ENCODE measurements at places on chromosomes 6 and 20.

- DNase-seq = no peak
These were observed 28.9 kb downstream of the TREM1 start for GRCh38 chr6:41257369-41258195.

DNA sequence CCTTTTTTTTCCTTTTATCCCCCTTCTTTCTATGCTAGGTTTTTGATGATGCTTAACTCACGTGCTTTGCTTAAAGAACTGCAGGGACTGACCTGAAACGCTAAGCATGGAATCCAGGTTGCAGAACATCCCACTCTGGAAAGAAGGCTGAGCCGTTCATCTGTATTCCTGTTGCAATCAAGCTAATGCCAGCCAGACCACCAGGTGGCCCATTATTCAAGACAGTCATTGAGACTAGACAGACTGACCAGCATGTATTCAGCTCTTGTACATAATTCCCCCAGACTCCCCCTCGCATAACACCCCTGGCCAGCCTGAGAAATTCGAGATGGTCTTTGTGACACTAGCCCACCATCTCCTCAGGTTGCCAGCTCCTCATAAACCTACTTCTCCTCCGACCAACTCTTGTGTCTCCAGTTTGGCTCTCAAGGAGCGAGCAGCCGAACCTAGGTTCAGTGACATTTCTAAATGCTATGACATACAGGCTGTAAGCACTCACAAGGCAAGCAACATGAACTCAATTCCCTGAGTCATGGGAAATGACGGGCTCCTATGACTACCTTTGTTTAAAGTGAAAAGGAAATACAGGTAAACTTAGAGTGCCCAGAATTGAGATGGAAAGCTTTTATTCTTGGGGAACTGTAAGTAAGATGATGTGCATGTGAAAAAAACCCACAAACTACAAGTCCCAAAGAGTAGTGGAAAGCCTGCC lies 309.3 kb upstream of the CDYL start:
- DNase-seq = no peak

GRCh38 chr6:29483186-29483585 lies 4.6 kb downstream of the MAS1L start:
- no peak for DNase-seq

- DNase-seq = no peak
These were observed 204.8 kb downstream of the OTOR start for GRCh38 chr20:16952965-16953364.

DNA sequence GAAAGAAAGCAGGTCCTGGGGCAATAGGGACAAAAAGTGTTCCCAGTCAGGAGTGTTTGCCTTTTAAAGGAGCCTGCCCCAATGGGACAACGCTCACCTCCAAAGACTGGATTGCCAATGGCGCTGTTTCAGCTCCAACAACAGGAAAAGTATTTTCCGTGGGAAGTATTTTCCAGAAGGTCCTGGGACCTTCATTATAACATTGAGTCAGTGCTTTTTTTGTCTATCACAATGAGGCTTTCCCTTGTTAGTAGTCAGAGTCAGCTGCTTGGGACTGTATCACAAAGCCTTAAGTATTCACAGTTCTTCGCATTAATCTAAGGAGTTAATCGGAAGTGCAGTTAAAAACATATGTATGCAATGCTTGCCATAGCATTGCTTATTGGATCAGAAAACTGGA lies 17.3 kb downstream of the TRAF3IP2 start:
- no peak for DNase-seq

DNA sequence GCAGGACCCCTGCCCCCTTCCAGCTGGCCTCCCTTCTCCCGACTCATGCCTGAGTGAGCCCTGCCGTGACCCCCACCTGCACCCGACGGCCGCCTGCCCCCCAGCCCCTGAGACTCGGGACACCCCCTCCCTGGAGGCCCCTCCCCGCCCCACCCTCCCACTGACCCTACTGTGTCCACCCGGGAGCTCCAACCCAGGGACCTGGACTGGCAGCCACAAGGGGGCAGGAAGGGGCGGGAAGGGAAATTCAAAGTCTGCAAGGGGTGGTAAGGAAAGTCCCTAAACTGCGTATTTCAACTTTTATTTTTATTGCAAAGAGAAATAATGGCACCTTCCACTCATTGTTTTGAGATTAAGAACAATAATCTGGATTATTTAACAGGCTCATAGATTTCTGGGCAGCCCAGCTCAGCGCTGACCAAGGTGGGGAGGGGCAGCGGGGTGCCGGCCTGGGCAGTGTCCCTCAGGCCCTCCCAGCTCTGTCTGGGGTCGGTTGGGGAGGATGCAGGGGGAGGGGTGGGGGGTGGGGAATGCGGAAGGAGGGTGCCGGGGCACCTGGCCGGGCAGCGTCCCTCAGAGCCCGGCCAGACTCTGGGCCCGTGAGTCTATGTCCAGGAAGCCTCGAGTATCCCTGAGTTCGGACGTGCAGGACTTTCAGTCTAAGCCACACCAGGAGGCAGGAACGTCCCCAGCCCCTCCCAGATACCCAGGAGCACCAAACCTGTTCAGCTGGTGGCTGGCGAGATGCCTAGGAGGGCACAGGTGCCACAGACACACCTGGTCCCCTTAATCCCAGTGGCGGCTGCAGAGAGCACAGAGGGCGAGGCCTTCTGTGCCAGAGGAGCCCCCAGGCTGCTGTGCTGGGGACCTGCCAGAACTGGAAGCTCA lies 1.3 kb upstream of the PTK6 start:
- DNase-seq = peak; percentile 38

DNA sequence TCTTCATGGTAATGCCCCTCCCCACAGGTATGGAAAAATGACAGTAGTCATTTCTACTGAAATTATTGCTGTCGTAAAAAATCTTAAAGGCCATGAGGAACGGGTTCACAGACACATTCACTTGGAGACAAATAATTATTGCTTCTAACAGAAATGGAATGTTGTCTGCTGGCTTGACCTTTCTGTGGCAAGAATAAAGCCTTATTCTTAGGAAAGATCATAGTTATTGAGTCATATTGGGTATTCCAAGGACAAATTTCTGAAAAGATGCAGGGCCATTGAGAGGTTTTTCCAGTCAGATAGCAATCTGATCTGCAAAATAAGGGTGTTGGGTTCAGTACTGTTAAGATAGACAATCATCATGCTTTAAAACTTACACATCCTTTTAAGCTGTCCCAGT lies 29.2 kb downstream of the AKAP7 start:
- DNase-seq = no peak

GRCh38 chr6:170512249-170512648 lies 40.9 kb downstream of the PSMB1 start:
- no peak for DNase-seq

DNA sequence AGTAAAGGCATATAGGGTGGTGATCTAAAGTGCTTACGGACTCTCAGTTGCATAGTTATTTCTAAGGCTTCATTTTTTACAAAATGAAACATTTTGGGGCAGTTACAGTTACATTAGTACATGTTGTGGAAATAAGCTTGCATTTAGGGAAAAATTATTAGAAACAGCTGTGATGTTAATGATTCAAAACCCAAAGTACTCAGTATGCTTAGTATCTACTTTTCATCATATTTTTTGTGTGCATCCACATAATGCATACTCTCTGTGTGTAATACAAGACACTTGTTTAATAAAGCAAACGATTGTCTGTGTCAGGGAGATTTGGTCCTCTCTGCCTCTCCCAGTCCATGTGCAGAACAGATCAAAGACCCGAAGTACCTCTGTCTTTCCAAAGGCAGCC lies 11.4 kb upstream of the TBX18 start:
- no peak for DNase-seq

GRCh38 chr6:110661414-110661813 lies 153.9 kb downstream of the CDK19 start:
- no peak for DNase-seq

GRCh38 chr20:20446001-20446400 lies 78.1 kb downstream of the INSM1 start:
- no peak for DNase-seq

DNA sequence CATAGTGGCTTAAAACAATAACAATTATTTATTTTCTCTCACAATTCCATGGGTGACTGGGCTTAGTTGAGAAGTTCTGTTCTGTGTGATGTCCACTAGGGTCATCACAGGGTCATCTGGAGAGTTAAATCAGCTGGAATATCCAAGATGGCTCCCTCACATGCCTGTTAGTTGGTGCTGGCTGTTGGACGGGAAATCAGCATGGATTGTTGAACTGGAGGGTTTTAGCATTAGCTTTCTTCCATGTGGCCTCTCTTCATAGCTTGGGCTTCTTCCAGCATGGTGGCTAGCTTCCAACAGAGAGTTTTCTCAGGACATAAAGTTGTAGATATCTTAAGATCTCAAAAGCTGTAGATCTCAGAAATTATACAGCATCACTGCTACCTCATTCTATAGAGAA lies 19.6 kb downstream of the MARCKS start:
- DNase-seq = no peak

- DNase-seq = no peak
These were observed 148.1 kb upstream of the TCF21 start for GRCh38 chr6:133740816-133741215.

GRCh38 chr6:138187156-138187555 lies 25.4 kb downstream of the ARFGEF3 start:
- DNase-seq = no peak

- DNase-seq = no peak
These were observed 88.5 kb upstream of the KCNK16 start for GRCh38 chr6:39411001-39411400.

DNA sequence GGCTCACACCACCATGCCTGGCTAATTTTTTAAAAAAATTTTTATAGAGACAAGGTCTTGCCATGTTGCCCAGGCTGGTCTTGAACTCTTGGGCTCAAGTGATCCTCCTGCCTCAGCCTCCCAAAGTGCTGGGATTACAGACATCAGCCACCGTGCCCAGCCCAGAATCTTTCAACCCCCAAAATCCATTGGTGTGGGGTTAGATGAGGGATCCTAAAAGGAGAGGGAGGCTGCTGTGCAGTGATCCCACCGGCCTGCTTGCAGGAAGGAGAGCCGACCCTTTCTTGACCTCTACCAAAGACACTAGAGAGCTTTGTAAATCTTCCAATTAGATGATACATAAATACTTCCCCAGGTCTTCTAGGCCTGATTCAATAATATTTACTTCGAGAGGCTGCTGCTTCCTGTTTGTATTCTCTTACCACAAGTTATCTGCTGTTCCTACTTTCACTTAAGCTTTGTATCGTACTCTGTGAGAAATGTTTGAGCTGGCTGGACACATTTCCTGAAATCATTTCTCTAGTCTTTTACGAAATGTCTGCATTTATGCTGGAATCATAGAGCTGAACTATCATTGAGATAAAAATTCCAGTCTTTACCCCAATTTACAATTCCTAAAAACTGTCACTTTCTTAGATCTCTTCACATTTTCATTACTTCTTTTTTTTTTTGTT lies 49.3 kb upstream of the IER3 start:
- DNase-seq = peak; percentile 54

GRCh38 chr20:10555865-10556308 lies 117.9 kb downstream of the JAG1 start:
- no peak for DNase-seq

- DNase-seq = no peak
These were observed 28.4 kb upstream of the GSTA3 start for GRCh38 chr6:52937908-52938307.
